ENCODE measurements at places on chromosomes 5 and 9.
A peak's percentile ranks its signal among the peaks of the same experiment; 100 is the strongest.

- no peak for DNase-seq
Observed at GRCh38 chr5:136781464-136781863, 416.1 kb upstream of the TRPC7 start.

- no peak for DNase-seq
Observed at GRCh38 chr9:128145951-128146351, 3.3 kb upstream of the LCN2 start.

DNA sequence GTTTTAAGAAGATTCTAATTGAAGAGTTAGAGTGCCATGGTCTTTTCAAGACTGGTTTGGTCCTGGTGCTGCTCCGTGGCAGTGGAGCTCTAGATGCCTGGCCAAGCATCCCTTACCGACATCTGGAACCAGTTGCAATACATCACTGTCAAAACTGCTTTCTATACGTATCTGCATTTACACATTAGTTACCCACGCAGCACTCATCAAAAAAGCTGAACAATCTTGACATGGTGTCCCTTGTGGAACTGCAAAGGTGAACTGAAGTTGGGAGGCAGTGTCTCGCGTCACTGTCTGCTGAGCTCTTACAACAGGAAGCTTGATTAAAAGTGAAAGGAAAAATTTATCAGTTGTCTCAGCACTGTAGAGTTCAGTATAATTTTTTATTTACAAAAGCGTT lies 82.6 kb downstream of the PBX3 start:
- DNase-seq = peak; percentile 38

DNA sequence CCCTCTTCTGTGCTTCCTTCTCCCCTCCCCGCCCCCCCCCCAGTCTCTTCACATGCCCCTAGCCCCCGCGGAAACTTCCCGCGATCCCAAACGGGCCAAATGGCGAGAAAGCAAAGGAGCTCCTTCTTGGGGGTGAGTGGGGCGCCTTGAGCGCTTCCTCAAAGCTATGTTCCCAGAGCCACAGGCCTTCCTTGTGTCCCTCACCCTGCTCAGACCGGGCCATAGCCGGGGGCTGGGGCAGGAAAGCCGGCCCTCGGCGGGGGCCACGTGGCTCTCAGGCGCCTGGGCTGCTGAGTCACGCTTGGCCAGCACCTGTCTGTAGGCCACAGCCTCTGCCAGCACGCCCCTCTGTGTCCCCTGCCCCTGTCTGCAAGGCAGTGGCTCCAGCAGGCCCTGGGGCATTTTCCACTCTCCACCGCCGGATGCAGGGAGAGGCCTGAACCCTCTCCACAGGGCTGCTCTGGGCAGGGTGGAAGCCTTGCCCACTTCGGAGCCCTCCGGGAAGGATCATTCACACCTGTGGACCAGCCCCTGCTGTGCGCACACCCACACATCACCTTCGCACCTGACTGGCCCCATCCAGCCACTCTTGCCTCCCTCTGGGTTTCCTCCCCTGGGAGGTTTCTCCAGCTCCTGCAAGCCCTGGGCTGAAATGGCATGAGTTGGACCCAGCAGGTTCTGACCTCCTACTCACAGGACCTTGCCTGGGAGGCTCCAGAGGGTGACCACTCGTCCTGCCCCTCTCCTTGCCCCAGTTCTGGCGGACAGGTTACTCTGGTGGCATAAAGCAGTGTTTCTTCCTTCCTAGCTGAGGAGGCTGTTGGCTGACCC lies 1.2 kb upstream of the SQSTM1 start:
- DNase-seq = peak; percentile 53

DNA sequence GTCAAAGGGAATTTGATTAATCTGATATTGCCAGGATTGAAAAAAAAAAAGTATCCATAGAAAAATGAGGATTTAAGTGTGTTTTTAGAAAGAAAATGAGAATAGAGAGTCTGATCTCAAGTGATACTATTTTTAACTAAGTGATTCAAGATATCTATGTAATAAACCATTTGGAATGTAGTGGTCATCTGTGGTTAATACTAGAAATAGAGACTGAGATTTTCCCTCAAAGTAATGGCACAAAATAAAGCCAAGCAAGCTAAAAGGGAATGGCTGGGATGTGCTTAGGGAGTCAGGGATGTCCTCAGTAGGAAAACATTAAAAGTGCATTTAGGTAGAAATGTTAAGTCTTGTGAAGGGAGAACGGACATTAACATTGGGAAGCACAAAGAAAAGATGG lies 90.6 kb downstream of the FBXO4 start:
- DNase-seq = no peak

DNA sequence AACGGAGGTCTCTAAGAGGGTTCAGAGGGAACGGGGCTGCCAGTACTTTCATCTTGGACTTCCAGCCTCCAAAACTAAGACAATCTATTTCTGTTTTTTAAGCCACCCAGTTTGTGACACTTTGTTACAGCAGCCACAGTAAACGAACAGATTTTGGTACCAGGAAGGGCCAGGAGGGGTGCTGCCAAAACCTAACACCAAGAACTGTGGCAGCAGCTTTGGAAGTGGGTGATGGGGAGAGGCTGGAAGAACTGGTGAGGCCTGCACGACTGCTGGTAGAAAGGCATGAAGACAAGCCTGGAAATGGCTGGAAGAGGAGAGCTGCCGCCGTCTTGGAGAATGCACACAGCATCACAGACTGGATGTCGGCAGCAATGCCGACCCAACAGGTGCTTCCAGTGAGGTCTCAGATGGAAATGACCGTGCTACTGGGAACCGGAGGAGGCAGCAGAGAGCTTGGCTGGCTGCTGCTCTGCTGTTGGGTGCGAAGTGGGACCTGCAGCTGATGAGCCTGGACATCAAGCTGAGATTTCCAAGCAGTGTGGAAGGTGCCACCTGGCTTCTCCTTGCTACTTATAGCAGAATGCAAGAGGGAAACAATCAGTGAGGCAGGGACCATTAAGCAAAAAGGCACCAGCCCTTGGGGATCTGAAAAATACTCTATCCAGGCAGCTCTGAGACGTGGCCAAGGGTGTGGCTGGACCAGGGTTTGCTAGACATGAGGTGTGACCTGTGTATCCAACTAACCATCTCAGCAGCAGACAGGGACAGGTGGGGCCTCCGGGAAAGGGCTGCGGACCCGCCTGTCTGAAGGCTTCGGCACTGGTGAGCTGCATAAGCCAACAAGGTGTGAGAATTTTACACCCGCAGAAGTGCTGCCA lies 4.7 kb upstream of the TMEM210 start:
- no peak for DNase-seq

DNA sequence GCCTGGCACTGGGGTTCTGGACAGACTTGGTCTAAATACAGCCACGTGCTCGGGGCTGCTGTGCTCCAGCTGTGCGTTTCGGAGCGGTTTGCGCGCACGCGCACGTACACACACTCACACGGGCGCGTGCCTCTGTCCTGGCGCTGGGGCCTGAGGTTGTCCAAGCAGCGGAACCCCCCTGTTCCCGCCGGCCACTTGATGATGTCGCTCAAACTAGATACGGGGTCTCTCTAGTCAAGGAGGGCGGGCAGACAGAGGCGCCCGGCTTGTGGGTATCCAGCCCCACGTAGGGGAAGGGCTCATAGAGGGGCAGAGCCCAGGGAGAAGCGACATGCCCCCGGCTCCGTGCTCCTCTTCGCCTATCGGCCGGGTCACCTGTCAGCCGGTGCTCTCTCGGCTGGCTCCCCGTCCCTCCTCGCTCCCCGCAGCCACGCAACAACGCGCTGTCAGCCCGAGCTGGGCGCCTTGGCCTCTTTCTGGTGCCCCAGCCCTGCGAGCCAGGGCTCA lies 8.9 kb downstream of the NR2F1-AS1 start:
- DNase-seq = no peak

Data from T-helper 2 cell treated with Interferon-gamma antibody and Interleukin-4, amounts not matched to agents 5 μg/mL and 100 μg/mL, for 36 hours (primary cell).